Thoracic aorta (tissue), 2 donors: ENCODE measurements at places on chromosomes 7 and 10.

DNA sequence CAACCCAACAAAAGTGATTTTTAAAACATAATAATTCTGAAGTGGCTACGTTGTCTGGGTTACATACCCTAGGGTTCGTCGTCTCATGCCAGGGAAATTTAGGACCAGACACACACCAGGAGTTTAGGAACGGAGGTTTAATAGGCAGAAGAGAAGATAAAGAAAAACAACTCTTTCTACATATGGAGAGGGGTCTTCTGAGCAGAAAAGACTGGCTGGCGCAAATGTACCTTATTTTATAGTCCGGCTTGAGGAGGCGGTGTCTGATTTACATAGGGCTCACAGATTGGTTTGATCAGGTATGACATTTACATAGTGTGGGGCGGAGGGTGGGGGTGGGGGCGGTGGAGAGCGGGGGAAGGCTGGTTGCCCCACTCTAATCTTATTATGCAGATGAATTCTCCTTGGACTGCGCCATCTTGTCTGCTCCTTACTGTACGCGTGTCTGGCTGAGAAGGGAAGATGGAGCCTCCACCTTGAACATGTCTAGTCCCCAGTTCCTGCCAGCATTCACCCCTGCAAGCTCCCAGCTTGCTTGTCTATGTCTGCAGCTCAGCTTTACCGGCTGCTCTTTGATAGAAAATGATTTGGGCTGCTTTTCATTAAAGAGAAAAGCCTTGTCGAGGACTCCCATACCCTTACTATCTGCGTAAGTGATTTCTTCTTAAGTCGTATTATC is 98.7 kb downstream of the RALA start:
- DNase-seq = no peak

- no peak for DNase-seq
These were observed 31.2 kb downstream of the JAKMIP3 start for GRCh38 chr10:132096863-132097478.

- DNase-seq = peak; percentile 89
These were observed at the start of gene VIM for GRCh38 chr10:17228091-17229015. VIM (plus strand) TSS chr10:17228241; CDS start chr10:17229423, 1,182 bp downstream.

DNA sequence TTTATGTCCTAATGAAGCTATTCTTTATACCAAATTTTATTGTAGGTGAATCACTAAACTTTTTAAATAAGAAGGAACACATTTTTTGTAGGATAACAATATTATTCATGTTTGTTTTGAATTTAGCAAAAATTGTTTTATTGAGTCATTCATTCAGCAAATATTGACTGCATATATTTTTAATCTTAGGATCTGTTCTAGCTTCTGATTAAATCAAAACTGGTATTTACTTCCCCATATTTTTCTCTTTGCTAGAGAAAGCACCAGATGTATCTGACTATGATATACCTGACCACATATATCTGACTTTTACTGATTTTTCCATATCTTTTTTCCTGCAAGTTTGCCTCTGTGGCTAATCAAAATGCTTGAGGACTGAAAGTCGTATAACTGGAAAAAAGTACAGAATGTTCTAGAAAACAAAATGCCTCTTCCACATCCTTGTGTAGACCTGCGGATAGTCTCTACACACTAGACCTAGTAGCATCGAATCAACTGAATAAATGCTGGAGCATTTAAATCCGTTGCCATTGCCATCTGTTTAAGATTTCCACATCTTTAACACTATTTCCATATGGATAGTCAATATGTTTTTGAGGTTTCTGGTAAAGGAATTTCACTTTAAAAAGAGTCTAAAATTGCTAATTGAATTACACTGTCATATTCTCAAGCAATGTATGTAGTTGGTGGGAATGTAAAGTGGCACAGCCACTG is 594.7 kb downstream of the KCNMA1 start:
- no peak for DNase-seq

DNA sequence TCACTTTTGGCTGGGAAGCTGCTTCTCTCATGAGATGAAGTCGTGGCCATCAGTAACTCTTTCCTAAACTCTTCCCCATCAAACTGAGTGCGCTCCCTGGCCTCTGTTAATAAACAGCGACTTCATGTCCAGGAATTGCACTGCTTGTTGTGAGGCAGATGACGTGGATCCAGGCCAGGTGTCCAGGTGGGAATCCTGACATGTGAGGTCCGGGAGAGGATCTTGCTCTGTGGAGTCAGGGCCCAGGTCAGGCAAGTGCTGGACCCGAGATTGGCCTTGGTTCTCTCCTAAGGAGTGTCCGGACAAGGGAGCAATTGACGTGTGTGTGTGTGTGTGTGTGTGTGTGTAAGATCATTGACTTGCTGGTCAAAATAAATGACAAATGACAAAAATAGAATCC is 362.7 kb downstream of the GLRX3 start:
- no peak for DNase-seq

DNA sequence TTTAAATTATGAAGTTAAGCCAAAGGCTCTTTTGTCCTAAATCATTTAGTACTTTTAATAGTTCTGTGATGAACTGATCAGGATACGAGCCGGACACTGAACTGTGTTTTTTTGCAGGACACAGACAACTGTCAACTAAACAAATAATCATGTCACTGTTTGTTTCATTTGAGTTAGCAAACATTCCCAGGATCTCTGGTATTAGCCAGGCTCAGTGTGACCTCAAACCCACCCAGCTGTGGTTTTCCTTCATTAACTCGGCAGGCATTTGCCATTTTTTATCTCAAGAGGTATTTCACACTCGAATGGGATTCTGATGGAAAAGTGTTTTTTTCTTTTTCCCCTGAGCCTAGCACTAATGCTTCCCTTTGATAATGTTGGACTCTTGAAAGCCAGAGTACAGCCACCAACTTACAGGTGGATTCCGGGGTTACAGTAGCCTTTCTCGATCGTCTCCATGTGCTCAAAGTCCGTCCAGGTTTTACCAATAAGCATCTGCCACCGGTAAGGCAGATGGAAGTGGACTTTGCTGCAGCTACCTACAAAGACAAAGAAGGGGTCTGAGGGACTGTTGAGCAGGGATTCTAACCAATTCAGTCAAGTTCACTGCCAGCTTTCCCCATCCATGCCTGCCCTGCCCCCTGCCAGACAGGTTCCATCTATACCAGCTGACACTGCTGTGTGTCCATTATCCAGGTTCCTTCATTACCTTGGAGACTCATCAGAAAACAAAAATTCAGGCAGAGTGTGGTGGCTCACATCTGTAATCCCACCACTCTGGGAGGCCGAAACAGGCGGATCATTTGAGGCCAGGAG is 33.4 kb downstream of the ZC3HAV1 start:
- DNase-seq = no peak

GRCh38 chr7:105705427-105705826 is 124.1 kb upstream of the EFCAB10 start:
- DNase-seq = no peak

GRCh38 chr10:10833955-10834354 is 183.7 kb upstream of the CELF2 start:
- DNase-seq = no peak

- DNase-seq = no peak
These were observed 629.8 kb downstream of the ETV1 start for GRCh38 chr7:13359656-13360055.

GRCh38 chr7:17302575-17303142 is 4.2 kb downstream of the AHR start:
- DNase-seq = no peak

- DNase-seq = no peak
These were observed 26.1 kb downstream of the CREB3L2 start for GRCh38 chr7:137975768-137976167.

- DNase-seq = no peak
These were observed 65.1 kb downstream of the CALML3 start for GRCh38 chr10:5589661-5590511.

DNA sequence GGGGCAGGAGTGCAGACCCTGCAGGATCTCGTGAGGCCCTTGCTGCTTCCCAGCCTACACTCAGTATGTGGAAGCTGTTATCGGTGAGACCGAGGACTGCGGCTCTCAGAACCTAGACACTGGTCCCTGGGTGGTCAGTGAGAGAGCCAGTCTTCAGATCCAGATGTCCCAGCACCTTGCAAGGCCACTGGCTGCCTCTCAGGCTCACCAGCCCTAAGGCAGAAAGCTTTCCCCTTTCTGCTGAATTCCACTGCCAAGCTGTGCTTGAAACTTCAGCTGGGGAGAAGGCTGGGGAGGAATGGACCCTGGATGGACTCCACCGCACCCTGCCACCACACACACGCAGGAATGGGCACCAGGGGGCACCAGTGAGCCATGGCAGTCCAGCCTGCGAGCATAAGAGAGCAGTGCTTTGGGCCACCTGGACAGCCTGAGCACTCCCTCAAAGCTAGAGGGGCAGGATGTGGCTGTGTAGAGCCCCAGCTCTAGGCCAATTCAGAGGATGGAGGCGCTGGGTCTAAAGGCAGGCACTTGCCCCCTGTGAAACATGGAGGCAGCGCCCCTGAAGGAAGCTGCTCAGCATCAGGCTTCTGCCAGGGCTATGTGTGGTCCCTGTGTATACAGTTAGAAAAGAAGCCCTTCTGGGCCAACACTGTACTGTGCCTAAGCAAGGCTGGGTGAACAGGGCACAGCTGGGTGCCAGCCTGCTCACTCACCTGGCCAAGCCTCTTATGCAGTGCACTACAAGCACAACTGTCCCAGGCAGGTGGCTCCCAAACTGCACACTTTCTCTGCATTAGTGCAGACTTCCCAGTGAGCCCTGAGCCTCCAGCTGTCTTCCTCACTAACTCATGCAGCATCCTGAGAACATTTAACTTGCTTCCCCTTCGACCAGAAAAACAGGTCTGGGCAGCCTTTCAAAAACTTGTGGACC is 21.6 kb downstream of the TMEM72 start:
- DNase-seq = peak; percentile 81

DNA sequence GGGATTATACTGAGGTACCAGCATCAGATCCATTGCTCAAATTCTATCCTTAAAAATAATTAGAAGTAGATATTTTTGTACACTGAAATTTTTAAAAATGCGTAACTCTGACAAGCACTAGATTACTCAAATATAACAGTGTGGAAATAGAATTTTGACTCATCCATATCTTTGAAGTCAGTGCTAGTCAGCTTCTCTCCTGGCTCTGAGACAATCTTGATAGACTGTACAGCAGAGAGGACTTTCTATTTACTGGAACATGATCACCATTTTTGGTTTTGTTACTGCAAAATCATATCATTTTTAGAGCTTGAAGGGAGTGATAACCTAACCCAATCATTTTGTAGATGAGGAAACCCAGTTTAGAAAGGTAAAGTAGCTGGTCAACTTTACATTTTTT is 195.0 kb downstream of the MTERF1 start:
- DNase-seq = no peak

- DNase-seq = no peak
These were observed 160.8 kb downstream of the SPAG6 start for GRCh38 chr10:22505911-22506685.

DNA sequence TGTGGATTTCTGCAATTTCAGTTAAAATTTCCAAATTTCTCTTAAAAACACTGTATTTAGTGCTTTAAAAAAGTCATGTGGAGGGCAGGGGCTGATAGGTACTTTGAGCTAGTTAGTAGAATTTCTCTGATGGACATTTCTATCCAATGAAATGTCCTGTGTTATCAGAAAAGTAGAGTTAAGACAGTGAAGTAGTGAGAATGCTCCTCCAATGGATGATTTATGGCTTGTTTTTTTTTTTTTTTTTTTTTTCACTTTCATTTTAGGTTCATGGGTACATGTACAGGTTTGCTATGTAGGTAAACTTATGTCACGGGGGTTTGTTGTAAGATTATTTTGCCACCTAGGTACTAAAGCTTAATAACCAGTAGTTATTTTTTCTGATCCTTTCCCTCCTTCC is 55.0 kb downstream of the BTAF1 start:
- no peak for DNase-seq

GRCh38 chr7:122337011-122337410 is 32.5 kb upstream of the FEZF1 start:
- no peak for DNase-seq

DNA sequence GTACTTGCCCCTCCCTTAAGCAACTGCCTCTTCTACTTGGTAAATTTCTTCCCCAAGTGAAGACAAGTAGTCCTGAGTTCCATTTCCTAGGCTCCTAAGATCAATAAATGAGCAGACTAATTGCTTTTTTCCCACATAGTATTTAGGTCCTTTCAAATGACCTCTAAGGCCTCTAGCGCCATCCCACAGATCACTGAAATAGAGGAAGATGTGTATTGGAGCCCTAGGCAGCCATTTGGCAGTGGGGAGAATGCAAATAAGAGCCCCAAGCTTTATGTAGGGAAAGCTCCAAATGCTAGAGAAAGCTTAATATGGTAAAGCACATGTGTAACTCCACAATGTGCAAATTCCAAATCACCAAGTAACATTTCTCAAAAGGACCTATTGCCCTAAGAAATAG is 316.5 kb upstream of the PHF14 start:
- DNase-seq = no peak

- no peak for DNase-seq
These were observed 39.6 kb upstream of the PRKCQ start for GRCh38 chr10:6619660-6620059.

DNA sequence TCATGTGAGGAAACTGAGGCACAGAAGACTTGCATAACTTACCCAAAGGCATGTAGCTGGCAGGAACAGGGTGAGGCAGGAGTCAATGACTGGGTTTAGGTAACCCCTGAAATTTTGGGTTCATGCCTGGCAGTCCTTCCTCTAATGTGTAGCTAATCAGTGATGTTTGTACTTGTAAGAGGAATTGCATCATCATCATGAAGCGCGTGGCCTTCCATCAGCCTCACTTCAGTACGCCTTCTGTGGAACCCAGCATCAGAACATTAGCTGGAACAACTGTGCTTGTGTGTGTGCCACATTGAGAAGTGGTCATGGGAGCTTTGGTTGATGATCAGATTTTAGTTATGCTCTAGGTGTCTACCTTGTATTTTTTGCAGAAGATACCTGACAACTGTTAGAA is 18.2 kb upstream of the STMP1 start:
- no peak for DNase-seq

DNA sequence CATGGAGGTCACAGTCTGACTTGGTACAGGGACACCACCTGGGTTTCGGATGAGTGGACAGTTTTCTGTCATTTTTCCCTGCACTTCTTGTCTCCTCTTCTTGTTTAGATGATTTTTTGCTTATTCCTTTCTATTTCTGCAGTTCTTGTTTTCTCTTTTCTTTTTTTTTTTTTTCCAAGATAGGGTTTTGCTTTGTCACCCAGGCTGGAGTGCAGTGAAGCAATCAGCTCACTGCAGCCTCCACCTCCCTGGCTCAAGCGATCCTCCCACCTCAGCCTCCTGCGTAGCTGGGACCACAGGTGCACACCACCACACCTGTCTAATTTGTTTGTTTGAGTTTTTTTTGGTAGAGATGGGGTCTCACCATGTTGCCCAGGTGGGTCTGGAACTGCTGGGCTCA is 49.7 kb upstream of the RASGEF1A start:
- no peak for DNase-seq

- DNase-seq = no peak
These were observed 669 bp upstream of the AP5Z1 start for GRCh38 chr7:4774658-4775249.
